Inflammatory macrophage treated with lipopolysaccharide for 1 hour (primary cell): ENCODE measurements at places on chromosomes 16 and 17.

DNA sequence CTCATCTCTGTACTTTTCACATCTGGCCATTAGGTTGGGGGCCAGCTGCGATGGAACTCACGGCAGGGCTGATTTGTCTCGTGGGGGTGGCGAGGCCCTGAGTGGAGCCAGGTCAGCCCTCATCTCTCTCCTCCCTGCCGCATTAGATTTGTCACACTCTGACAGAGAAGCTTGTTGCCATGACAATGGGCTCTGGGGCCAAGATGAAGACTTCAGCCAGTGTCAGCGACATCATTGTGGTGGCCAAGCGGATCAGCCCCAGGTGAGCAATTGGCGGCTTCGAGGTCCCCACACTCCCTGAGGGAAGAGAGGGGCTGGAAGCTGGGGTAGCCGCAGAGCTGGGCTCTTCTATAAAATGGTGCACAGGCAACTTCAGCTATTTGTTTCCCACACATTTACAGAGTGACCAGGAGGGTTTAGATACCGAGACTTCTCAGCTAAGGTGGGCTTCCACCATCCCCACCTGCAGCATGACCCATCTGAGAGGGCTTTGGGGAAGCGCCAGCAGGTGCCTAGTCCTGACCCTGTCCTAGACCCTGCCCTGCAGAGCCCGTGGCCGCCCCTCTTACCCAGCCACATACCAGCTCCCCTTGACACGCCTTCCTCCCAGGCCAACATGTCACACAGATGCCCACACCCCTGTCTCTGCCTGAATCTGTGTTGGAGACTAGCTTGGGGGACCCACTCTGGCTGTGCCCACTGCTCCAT lies 8.4 kb downstream of the TMEM98 start:
- DNase-seq: no peak

DNA sequence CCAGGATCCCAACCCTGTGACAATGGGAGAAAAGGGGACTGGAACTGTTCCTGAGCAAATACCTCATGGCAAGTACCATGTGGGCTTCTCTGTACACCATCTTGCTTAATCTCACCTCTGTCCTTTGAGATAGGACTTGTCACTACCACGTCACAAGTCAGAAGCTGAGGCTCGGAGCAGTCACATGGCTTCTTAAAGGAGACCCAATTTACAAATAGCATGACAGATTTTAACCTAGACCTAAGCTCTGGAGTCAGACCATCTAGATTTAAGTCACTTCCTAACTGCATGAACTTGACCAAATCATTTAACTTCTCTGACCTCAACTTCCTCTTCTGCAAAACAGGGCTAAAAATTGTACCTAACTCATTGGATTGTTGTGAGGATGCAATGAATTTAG lies 36.0 kb upstream of the CCL1 start:
- DNase-seq: peak; percentile 75

GRCh38 chr16:10539236-10539635 lies 41.2 kb downstream of the EMP2 start:
- no peak for DNase-seq

DNA sequence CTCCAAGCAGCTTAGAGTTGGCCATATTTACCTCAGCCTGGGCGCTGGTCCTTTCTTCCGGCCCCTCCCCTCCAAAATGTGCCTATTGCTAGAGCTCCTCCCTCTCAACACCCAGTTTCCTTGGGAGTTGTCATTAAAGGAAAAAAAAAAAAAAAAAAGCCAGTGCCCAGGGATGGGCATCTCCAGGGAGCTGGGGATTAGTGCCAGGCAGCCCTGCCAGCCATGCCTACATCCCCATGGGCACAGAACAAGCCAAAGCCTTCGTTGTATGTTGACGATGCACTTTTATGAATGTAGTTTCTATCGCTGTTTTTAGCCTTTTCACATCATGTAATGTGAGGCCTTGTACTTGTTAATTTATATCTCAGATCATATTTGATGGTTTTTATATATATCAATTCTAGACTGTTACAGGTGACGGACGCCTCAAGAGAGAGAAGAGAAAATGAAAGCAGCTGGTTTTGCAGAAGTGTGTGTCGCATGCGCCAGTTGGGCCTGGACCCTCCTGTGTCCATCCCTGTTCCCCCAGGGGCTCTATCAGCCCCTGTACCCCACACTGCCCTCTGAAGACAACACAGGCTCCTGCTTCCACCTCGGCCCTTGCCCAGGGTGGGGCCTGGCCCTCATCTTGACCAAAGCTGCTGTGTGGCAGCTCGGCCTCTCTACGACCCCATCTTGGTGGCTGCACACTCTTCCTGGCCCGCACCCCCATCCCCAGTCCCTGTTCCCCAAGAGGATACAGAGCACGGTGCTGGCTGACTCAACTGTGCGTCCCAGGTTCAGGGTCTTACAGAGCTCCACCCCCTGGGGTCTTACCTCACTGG lies 4.8 kb downstream of the LIMD2 start:
- DNase-seq: no peak

- peak; percentile 15 for DNase-seq
These were observed 231.9 kb downstream of the SEC14L1 start for GRCh38 chr17:77372444-77373298.
